ENCODE measurements at places on chromosomes 2 and 18.

DNA sequence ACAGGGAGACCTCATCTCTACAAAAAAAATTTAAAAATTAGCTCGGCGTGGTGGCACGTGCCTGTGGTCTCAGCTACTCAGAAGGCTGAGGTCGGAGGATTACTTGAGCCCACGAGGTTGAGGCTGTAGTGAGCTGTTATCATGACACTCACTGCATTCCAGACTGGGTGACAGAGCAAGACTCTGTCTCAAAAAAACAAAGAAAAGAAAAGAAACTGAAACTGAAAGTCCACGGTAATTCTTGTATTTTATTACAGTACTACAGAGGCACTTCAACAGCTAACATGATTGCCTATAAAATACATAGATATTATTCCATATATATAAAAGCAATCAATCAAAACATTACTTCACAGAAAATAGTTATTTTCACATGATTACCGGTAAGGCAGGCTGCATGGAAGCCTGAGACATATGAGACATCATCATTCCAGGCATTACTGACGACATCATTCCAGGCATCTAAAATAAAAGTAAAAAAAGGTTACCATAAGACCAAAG, 23.1 kb downstream of the PRPF40A start:
- no peak for DNase-seq

GRCh38 chr2:215692387-215693079, 256.7 kb upstream of the FN1 start:
- no peak for DNase-seq

GRCh38 chr2:16511041-16511440, 154.6 kb downstream of the CYRIA start:
- DNase-seq = no peak

DNA sequence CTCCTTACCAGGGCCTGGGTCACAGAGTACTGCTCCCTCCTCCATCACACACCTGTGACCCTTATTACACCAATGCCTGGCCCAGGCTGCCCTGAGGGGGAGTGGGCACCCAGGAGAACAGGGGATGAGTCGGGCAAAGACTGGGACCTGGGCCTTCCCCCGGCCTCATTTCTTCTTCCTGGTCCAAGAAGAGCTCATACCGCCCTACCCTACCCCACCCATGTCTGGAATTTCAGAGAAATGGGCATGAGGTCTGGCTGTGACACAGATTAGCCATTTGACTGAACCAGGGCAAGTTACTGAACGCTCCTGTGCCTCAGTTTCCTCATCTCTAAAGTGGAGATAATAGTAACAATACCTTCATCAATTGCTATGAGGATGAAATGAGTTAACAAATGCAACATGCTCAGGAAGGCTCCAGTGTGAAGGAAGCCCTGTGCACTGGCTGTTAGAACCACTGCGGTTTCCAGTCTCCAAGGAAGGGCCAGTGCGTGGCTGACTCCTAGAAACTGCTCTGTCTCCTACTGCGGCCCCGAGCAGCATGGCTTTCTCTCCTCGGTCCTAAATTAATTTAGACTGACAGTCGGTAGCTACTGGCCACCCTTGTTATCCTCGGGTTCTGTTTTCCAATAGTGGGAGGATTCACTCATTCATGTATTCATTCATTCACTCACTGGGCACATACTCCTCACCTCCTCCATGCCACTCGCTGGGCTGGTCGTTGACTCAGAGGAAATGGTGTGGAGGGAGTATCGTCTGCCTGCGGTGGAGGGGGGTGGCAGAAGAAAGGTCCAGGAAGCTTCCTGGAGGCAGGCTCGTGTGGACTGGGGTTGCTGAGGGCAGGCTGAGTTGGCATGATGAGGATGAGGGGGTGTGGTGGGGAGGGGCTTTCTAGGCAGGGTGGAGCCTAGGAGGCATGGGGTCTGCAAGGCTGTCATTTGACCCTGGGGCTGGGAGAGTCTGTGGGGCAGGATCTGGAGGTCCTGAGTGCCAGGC, 175.6 kb downstream of the GLI2 start:
- no peak for DNase-seq

GRCh38 chr18:65468881-65469280, 281.9 kb upstream of the CDH7 start:
- no peak for DNase-seq

DNA sequence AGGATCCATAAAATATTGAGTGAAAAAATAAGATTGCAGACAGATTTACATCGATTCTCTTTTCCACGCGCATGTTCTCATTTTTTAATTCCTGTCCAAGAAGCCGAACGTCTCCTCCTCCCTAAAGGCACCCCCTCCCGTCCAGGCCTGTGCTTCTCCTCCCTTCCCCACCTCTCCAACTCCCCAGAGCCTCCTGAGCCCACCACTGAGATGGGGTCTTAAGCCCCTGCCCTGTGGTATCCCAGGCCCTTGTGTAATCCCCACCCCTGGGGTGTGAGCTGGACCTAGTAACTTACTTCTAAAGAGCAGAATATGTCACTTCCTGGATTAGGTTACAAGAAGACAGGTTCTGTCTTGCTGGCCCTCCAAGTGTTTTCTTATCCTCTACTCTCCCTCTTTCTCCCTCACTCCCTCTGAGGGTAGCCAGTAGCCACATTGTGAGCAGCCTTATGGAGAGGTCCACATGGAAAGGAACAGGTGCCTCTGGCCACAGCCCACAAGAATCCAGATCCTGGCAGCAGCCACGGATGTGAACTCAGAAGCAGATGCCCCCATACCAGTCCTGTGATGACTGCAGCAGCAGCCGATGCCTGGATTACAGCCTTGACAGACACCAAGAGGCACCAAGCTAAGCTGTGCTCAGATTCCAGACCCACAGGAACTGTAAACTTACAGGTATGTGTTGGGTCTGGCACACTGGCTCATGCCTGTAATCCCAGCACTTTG, 39.6 kb upstream of the OTOS start:
- DNase-seq = no peak

DNA sequence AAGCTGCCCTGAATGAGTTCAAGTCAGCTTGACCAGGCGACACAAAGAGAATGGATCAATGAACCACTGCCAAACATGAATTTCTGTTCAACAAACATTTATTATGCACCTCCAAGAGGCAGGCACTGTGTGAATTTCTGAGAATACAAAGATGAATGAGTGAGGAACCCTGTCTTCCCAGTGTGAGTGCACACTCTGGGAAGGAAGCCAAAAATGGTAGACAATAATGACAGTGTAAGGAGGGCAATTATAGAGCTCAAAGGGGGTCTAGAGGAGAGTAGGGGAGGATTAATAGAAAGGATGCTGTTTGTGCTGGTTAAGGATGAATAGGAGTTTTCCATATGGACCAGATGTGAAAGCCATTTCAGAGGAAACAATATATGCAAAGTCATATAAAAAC, 213.4 kb downstream of the DCC start:
- no peak for DNase-seq

- no peak for DNase-seq
Observed at GRCh38 chr2:176501617-176502016, 232.4 kb downstream of the MTX2 start.

GRCh38 chr2:3321825-3322224, 55.8 kb downstream of the EIPR1 start:
- DNase-seq = no peak

DNA sequence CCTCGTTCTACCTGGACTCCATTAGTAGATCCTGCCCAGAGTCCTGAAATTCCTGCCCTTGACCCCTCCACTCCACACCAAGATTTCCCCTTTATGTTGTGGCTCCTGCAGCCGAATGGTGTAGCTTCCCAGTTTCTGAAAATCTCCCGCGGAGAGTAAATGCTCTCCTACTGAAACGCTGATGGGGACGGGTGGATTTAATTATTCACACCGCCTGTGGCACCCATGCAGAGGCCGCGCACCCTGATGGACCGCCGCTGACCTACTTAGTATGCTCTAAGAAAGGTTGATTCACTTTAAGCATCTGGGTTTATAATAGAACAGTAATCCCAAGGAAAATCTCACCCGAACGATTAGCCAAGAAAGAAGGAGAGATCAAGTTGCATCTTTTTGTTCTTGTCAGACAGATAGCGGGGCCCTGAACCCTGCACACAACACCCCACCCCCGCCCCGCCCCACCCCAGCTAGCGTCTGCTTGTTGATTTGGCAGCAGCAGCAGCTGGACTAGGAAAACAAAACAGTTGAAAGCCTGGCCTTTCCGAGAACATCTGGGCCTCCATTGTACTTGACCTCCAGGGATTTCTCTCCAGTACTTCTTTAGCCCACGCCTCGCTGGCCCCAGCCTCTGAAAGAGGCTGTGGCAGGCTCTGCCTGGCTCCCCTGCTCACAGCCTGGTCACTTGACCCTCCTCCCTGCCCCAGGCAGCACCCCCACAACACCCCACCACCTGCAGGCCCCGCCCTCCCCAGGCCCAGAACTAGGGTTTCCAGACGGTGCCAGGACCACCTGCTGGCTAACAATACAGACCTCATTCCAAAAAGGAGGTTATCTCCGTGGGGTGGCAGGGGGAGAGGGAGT, 53.6 kb downstream of the DPYSL5 start:
- peak; percentile 71 for DNase-seq

DNA sequence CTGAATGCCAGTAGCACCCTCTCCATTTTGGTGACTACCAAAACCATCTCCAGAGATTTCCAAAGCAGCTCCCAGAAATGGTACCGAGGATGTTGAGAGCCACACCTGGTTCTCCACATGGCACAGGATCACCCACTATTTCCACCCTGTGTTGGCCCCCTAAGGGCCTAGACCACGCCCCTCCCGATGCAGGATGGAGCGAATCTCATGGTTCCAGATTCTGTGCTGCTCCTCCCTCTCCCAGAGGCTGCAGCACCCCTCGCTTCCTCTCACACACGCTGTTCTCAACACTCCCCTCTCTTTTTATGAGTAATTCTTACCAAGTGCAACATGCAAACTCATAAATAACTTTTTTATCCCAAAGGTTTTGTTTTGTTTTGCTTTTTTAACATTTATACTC, 571.5 kb downstream of the STK39 start:
- DNase-seq = no peak

DNA sequence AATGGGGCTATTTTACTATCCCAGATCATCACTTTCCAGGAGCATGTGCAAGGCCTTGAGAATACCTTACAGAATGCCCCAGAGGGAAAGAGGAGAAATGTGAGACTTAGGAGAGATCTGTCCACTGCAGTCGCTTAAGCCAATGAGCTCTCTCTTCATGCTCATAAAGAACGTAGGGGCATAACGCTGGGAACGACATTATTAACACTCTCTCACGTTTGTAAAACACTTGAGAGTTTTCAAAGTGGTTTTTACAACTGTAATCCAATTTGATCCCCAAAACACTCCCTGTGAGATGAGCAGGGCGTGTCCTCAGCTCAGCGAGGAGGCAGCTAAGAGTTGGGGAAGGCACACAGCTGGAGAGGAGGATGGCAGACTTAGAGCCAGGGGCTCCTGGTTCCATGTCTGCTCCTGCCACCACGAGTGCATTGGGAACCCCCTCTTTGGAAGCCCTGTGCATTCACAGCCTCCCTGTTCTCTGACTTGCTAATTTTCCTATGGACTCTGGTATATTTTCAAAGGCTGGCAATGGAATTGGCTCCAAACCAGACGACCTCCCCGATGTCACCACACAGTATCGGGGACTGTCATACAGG, 97.4 kb downstream of the PLB1 start:
- DNase-seq = no peak

DNA sequence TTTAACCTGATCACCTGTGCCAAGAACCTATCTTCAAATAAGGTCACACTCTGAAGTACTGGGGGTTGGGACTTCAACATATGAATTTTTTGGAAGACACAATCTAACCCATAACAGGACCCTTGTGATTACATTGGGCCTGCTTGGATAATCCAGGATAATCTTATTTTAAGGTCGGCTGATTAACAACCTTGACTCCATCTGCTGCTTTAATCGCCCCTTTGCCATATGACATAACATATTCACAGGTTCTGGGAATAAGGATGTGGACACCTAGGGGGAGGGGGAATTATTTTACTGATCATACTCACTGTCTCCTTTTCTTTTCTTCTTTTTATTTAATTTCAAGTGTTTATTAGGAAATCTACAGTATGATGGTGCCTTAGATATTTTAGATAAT, 34.8 kb downstream of the CDH20 start:
- DNase-seq = no peak

- DNase-seq = no peak
Observed at GRCh38 chr2:101787097-101787496, 89.6 kb downstream of the MAP4K4 start.
